ENCODE measurements at places on chromosomes 1 and 21.

DNA sequence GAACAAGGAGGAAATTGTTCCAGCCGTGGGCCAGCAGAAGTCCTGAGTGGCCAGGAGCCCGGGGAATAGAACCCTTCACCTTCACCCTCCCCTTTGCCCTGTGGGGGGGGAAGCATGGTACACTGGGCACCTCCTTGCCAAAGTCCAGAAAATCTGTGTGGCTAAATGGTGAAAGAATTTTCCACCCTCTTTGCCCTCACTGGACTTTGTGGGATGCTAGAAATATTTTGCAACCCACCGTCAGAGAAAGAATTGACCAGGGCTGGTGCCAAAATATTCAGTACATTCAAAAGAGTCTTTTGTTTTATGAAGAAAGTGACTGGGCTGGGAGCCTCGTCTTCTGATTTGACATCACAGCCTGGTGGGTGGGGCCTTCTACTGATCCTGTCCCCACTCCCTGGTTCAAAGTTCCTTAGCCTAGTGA, 14.6 kb downstream of the NFASC start:
- DNase-seq: no peak

- DNase-seq: peak; percentile 49
These were observed 62.2 kb upstream of the SLC44A3 start for GRCh38 chr1:94757931-94758330.

DNA sequence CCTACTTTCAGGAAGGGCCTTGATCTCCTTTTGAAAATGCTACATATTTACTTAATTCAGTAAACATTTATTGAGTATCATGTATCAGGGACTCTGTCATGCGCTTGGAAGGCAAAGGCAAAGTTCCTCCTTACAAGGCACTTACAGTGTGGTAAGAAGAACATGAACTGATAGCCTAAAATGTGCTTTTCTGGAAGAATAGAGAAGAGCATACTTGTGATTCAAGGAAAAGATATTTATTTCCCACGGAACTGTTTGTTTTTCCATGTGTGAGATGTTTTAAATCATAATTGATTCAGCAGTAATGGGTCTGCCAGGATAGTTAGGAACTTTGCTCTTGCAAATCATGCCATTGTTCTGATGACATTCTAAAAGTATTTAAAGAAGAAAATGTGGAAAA, 110.1 kb upstream of the ZNHIT6 start:
- DNase-seq: no peak

GRCh38 chr1:7609311-7609994, 161.6 kb upstream of the VAMP3 start:
- no peak for DNase-seq

GRCh38 chr1:186228749-186229148, 146.3 kb downstream of the TPR start:
- no peak for DNase-seq

DNA sequence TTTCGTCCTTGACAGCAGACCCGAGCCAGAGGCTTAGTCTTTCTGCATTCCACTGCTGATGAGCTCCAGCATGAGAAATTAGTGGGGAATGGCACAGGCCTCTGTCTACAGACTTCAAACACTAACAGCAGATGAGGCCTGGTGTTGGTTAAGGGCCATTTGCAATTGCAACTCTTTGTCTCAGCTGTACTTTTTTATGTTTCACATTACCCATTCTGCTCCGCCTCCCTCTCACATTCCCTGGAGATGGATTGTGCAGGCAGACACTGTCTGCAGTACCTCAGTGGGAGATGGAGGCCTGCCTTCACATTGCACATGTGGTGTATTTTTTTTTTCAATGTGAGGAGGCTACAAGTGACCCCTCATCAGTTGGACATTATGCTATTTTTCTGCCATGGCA, 370.2 kb downstream of the DUSP10 start:
- DNase-seq: no peak

DNA sequence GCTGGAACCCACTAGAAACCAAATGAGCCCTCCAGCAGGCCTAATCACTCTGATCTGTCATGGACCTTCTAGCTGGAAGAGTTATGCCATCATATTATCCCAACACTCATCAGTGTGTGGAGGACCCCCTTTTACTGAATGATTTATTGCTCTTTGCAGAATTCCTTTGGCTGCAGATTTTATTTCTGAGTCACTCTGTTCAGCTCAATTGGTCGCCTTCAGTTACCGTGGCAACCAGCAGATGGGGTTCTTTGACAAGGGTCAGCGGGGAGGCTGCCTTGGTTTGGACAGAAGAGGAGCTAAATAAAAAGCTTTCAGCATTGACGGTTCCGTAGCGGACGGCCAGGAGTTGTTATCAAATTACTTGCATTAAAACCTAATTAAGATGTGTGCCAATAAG, 220.1 kb downstream of the SDCCAG8 start:
- no peak for DNase-seq

GRCh38 chr1:102186536-102186935, 189.8 kb upstream of the OLFM3 start:
- DNase-seq: no peak

DNA sequence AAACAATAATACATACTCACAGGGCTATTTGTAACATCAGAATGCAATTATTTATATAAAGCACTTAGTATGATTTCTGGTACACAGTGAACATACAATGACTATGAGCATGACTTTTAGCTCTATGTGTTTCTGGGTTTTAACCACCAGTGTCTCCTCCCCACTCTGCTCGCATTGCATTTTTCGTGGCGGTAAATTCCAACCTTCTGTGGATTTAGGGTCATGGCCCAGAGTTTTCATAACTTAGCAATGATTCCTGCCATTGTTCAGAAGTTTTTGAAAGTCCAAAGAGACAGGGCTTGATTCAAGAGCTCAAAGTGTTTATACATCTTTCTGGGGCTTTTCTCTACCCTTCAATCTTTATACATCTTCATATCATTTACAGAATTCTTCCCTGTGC, 191.3 kb downstream of the BACH1 start:
- no peak for DNase-seq

GRCh38 chr1:81757398-81758020, 43.2 kb upstream of the ADGRL2 start:
- DNase-seq: peak; percentile 29

DNA sequence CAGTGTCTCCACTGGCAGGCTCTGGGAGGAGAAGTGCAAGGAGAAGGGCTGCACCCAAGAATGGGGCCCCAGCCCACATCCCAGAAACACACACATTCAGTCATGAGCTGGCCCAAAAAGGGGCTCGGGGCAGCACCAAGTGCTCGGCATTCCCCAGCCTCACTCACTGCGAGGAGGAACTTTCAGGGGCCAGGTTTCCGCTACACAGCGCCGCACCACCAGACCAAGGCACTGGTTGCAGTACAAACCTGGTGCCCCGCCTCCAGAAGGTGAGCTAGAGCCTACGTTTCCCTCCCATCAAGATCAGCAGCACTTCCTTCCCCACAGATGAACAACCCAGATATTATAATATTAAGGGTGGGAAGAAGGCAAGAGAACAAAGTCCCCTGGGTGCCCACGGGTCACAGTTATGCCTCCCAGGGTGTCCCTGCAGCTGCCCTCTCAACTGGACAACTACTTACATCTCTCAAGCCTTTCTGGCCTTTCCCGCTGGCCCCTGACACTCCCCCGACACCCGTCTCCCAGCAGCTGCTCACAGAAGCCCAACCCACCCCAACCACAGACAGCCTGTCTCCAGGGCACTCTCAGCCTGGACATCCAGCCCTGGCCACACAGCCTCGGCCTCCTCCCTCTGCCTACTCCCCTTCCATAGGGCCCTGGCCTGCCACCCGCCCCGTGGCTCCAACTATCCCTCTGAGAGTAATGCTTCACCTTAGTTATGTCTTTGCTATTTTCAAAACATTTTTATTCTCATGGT, 3.8 kb downstream of the PBXIP1 start:
- DNase-seq: no peak

GRCh38 chr21:38037416-38037815, 121.2 kb upstream of the KCNJ6 start:
- DNase-seq: no peak

- no peak for DNase-seq
These were observed 2.8 kb upstream of the RGS5 start for GRCh38 chr1:163205513-163205912.

GRCh38 chr1:153520818-153521476, 14.8 kb downstream of the S100A6 start:
- peak; percentile 4 for DNase-seq

DNA sequence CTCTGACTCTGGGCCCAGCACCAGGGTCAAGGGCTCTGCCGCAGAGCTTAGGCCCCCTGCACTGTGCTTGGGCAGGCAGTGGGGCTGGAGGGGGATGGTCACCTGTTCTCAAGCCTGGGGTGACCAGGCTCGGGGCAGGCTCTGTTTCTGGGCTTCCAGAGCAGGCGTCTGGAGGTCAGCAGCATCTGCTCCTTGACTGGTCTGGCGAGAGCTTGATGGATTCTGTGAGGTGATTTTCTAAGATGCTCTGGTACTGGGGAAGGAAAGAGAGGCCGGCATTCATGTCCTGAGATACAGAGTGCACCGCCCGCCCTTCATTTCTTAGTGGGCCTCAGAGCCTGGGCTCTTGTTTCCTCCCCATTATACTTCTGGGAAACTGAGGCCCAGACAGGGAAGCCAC, 24.5 kb downstream of the RAB7B start:
- no peak for DNase-seq

DNA sequence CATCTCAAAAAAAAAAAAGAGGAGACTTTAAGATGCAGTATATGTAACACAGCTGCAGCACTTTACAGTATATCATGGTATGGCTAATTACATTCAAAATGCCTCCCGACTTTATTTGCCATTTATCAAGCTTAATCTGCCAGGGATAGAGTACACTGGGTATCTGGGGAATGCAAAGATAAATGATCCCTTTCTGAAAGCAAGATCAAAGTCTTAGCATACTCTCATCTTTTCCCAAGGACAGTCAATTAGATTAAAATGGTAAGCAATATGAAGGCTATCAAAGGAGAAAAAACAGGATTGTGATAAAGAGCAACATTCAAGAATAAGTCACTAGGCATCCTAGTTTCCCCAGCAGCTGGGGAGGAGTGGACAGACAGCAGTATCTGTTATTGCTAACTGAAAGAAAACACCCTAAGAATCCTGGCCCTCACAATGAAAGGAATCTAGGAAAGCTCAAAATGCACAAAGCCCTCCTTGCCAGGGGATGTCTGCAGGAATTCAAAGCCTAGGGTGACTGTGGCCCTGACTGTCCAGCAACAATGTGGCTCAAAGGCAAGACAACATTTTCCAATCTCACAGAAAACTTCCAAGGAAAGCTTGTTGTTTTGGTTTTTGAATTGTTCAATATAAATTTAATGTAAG, 56.7 kb upstream of the RAP1GAP start:
- DNase-seq: no peak

DNA sequence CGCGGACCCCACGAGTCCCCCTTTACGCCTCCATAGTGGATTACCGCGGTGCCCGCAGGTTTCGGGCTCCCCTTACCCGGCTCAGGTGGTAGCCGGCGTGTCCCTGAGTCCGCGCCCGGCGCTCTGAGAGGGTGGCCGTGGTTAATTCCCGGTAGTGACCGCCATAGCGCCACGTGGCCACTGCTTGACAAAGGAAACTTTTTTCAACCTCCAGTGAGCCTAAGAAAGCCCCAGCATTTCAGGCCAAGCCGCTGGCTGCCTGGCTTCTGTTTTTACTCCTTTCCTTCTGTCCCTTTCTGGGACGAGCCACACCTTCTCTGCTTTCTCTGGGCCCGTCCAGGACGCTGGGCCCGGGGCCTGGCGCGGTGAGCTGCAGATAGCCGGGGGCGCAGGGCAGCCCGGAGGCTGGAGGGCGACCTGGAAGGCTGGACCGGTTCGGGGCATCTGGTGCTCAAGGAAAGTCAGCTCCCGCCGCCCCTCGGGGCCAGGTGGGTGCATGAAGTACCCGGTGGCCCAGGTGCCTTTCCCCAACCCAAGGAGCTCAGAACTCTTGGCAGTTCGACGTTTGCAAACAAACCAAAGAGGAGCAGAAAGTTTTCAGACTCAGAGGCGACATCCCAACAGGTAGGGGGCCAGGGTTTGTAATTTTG, 540 bp upstream of the C1orf198 start:
- no peak for DNase-seq

DNA sequence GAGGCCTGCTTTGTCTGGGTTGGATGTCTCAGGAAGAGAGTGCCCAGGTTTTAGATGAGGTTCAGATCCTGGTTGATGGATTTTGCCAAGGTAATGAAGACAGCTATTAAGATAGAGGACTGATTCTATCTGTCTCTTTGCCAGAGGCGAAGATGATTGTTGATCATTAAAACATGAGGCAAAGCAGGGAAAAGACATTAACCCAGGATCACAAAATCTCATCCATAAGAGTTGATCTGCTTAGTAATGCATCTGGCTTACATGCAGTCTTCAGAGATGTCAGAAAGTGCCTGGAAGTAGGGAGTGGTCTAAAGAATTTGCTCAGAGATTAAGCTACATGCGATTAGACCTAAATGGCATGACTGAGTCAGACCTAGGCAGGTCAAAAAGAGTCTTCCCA, 229.6 kb upstream of the PLD5 start:
- no peak for DNase-seq

DNA sequence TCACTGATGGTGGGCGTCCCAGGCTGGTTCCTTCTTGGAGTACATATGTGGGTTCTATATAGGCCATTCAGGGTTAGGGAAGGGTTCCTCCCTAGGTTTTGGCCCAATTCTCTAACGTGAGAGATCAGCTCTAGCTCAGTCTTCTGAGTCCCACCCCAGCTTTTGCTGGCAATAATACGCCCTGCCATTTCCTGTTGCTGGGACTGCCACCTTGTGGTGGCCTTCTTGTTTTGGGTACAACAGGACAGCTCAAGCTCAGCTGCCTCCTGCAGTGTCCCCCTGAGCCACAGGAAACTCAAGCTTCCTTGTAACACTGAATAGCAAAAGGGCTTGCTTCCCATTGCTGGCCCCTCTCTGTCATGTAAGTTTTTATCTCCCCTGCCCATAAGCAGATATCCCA, 77.8 kb downstream of the BACH1 start:
- DNase-seq: no peak

GRCh38 chr1:99975529-99975928, 5.7 kb downstream of the SLC35A3 start:
- no peak for DNase-seq

- DNase-seq: no peak
These were observed 6.9 kb upstream of the GPR153 start for GRCh38 chr1:6267686-6268322.

DNA sequence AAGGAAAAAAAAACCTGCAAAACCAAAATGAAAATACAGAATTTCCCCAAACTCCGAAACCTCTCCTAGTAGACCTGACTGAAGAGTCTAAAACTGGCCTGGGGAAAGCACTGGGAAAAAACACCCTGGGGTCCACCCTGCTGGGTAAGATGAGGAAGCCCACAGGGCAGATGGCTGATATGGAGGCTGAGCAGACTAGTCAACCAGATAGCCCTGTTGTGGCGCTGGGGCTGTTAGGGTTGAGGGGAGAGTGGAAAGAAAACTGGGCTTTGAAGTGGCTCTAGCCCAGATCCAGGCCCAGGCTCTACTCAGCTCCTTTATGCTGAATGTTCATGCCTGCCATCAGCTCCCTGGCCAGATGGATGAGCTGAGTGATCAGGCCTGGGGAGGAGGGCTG, 6.8 kb upstream of the SLAMF1 start:
- DNase-seq: no peak

GRCh38 chr1:76921590-76921989, 54.3 kb downstream of the ST6GALNAC5 start:
- no peak for DNase-seq

GRCh38 chr1:218363141-218363540, 18.0 kb downstream of the TGFB2 start:
- no peak for DNase-seq

- DNase-seq: no peak
These were observed 62.9 kb upstream of the SIM2 start for GRCh38 chr21:36636016-36636415.
